ENCODE measurements at places on chromosomes 3 and 15. TPM values are rescaled to one million over a fixed set of nuclear protein-coding genes. Genes with fewer than 3 reads are reported as not detected.

Gene ITGA11
- total RNA-seq = 1.1 TPM

Gene RNF168
- 38.7 TPM for total RNA-seq

Gene PIGB
- 22.2 TPM for total RNA-seq

Gene DZIP1L
- total RNA-seq = 0.37 TPM

Gene ROPN1
- not detected for total RNA-seq

Gene OR5K2
- total RNA-seq = not detected

Gene ZNF660
- total RNA-seq = not detected

- DNase-seq = no peak
Measured at GRCh38 chr3:88986834-88987233, 120.6 kb upstream of the EPHA3 start.

DNA sequence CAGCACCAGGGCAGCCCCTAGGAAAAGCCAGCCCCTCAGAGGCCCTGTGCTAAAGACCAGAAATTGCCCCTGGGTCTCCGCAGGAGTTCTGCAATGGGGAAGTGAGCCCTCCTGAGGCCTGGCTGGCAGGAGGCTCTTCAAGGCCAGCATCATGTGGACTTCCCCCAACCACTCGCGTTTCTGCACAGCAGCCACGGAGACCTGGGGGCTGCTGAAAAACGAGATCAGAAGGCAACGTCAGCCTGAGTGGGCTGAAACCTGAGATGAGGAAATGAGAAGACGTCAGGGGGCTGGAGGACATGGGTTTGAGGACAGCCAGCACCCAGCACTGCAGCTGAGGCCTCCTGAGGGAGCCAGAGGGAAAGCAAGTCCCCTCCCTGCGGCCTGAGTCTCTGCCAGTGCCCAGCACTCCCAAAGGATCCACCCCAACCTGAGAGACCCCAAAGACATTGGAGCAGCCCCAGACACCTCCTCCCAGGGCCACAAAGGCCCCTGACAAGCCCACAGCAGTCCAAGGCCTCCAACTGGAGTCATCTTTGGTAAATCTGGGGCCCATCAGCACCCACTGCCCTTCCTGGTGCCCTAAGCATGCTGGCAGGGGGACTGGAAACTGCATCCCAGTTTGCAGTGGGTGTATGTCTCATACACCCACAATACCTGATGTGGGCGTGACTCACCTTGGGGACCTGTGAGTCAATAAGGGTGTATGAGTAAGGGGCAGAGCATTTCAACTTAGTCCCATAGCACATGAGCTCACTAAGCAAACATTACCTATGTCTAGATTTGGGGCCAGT is 29.2 kb upstream of the CYP11A1 start:
- DNase-seq = no peak

GRCh38 chr3:10780243-10780642 is 35.8 kb upstream of the SLC6A11 start:
- no peak for DNase-seq

GRCh38 chr15:101657968-101658784 is 6.0 kb upstream of the TM2D3 start:
- DNase-seq = no peak

GRCh38 chr3:96264701-96265100 is 549.7 kb upstream of the EPHA6 start:
- DNase-seq = no peak

GRCh38 chr3:177607589-177607988 is 410.3 kb upstream of the TBL1XR1 start:
- no peak for DNase-seq

- DNase-seq = no peak
Measured at GRCh38 chr3:180000500-180000899, 36.2 kb downstream of the PEX5L start.

DNA sequence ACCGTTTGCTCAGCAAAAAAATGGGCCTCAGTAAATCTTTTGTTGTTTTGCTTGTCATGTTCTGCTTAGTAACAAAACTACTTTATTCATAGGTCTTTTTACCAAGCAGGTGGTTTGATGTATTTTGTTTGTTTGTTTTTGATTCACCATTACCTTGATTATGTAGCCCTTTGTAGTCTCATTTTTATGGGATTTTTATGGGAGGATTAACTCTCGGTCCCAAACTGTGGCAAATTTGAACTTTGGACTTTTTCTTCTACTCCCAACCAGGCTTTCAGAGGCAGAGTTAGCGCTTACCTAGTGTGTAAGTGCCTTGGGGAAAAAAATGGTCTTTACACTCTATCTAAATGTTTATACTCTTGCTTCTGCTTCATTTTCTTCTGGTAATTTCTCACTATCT is 276.7 kb upstream of the POU1F1 start:
- DNase-seq = no peak

DNA sequence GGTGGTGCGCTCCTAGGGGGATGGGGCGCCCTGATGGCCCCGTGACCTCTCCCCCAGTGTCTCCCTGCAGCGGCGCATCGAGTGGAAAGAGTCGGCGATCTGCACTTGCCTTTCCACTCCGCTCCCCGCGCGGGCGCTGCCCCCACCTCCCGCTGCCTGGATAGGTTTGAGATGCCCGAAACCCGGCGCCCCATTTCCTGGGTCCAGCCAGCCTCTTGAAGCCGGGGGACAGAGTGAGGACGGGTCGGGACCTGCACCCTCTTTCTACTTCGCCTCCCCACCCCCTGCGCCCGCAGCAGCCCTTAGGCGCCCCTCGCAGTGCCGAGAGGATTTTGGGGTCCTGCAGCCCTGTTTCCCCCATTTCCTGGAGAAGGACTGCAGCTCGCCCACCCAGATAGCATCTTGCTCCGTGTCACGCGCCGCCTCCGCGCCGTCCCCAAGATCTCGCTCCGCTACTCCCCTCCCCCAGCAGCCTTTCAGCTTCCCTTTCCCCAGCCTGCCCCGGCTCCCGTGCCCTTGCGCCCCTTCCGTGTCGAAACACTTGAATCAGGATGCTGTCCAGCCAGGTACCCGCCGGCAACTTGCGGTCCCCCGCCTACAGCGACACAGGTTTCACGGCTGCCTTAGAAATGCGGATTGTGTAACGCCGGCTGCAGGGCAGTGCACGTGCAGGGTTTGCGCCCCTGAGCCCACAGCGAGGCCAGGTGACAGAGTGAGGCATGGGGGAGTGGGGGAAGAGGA is 519 bp downstream of the ABHD6 start:
- DNase-seq = peak; percentile 64
